ENCODE measurements at places on chromosomes 16 and 17.
A peak's percentile ranks its signal among the peaks of the same experiment; 100 is the strongest.

DNA sequence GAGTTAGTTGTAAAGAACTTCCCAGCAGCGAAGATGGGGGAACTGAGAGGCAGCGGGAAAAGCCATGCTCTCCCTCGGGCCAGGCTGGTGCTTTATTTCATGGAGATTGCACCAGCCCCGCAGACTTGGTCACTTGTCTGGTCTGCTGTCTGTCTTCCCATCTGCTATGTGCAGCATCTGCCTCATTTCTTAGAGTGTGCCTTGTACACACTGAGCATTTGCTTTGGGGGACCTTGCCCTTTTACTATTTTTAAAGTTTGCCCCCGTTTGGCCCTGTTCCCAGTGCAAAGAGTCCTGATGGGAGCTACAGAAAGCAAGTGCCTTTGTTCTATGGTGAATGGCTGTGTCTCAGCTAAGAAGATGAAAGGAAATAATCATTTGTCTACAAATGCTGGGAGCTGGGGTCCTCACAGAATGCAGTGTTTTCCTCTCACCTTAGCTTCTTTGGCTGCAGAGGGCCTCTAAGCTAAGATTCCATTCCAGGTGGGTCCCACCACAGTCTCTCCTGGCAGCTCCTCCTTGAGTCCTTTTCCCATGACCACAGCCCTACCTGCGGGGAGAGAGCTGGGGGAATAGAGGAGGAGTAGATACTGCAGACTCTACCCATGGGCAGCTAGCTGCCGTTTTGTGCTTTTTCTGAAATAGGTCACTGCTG, 25.1 kb upstream of the CNOT1 start:
- DNase-seq = no peak

DNA sequence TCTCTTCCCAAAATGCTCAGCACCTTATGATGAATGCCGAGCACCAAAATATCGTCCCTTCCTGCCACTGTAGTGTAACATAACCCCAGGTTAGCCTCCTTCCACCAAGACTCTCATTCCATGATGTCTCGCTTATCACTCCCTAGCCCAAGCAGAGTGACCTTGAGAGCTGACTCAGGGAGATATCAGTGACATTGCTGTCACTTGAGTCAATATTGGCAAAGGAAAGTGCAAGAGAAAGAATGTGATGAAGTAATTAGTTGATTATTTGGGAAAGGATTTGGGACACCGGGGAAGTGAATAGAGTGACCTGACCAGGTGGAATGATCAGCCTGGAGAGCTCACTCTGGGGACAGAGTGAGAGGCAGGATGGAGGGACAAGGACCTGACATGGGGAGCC, 2.6 kb upstream of the ANKFN1 start:
- no peak for DNase-seq

DNA sequence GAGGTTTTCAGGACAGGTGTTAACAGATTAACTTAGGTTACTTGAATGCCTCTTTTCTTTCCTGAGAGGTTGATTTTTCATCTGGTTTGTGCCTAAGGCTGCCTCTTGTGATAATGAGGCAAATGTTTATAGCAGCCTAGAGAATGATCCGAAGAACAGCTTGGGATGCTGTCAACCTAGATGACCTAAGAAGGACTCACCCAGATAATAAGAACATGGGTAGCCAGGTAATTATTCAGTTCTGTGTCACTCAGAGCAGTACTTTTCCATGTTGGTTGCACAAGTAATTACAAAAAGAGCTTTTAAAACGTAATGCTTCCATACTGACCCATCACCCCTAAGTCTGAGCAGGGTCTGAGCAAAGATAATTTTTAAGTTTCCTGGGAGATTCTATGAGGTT, 60.3 kb downstream of the CHD9 start:
- no peak for DNase-seq

DNA sequence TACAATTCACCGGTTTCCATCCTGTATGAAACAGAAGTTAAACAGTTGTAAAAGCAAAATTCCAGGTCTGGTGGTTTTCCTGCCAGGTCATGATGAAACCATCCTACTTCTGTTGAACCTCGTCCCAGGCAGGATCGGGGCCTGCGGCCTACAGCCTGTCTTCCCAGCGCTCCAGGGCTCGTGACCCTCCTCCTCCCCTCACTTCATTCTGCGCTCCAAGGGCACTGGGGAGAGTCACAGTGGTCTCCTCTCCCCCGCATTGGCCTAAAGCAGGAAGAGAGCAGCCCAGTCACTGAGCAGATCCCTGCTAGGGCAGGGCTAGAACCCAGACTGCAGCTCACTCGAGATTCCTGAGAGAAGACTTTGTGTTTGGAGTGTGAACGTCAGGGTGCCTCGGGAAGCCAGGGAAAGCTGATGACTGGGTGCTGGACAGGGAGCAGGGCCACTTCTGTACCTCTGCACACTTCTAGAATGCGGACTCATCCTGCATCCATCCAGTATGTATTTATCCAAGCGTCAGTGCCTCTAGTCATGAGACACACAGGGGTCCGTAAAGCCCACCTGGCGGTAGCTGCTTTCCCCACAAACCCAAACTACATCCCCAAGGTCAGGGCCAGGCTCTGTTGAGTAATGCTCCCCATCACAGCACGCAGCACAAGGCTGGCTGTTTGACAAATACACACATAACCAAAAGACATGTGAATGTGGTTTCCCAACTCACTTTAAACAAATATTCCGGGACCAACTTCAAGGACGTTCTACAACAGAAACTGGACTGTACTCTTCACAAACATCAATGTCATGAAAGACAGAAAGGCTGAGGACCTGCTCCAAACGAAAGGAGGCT, 1.7 kb upstream of the ITGAE start:
- no peak for DNase-seq

DNA sequence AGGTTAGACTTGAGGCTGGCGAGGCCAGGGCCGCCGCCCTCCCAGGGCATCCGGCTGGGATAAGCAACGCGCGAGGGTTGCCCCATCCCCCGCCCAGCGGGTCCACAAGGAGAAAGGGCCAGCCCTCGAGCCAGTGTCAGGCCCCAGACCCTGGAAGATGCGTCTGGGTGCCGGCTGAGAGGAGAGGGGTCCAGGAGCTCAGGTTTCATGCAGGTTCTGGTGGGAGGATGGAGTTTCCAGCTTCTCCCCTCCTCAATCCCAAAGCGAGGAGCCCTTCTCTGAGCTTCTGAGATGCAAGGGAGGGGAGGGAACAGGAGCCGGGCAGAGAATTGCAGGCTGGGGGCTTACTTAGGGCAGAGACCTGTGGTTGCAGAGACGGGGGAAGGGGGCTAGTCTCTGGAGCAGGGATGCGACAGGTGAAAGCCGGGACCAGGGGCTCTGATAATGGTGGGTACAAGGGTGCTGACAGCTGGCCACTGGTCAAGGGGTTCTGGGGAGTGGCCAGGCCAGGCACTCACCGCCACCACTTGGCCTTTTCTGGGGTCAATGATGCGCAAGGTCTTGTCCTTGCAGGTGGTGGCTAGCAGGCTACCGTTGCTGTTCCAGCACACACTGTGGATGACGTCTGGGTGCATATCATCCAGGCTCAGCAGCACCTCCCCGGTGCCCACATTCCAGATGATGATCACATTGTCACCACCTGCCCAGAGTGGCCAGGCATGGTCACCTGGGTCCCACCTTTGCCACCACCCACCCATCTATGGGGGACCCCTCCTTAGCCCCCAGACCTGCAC, 4.2 kb downstream of the CORO6 start:
- DNase-seq = no peak

DNA sequence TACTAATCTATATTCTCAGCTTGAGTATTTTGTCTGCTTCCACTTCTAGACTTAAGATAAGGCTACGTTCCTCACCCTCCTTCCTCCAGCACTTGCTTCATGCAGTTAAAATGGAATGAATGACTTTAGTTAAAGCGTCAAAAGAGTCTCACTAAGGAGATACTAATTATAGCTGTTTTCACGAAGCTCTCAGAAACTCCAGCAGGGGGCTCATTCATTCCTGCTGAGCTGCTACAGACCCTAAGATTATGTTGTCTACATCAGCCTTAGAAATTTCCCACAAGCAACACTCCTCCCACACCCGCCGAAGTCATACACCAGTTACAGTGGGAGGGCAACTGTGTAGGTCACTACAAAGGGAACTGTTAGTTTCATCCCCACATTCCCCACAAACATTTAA, 57.0 kb upstream of the KIFC3 start:
- no peak for DNase-seq

DNA sequence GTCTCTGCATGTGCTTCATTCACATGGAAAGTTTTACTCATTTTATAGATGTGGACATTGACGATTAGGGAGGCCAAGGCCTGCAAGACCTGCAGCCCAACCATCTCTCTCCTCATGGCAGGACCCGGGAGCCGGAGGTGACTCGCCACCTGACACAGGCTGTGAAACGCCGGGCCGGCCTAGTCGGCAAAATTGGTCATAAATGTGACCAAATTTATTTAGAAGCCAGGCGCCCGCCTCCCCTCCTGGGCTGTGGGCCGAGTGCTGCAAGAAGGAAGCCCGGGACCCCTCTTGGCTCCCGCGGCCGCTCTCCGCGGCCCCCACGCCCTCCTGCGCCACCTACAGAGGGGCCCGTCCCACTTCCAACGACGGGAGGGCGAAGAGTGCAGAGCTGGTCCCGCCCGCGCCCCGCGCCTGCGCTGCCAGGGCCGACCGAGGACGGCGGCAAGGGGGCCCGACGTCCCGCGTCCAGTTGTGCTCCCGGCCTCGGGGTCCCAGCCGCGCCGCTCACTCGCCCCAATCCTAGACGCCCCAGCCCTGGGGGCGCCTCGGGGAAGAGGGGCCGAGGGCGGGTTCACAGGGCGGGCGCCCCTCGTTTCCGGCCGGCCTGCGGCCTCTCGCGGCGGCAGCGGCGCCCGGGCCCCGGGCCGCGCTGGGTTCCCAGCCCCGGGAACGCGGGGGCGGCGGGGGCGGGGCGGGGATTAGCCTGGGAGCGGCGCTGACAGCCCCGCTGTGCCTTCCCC, 47.5 kb downstream of the WNT3 start:
- no peak for DNase-seq

DNA sequence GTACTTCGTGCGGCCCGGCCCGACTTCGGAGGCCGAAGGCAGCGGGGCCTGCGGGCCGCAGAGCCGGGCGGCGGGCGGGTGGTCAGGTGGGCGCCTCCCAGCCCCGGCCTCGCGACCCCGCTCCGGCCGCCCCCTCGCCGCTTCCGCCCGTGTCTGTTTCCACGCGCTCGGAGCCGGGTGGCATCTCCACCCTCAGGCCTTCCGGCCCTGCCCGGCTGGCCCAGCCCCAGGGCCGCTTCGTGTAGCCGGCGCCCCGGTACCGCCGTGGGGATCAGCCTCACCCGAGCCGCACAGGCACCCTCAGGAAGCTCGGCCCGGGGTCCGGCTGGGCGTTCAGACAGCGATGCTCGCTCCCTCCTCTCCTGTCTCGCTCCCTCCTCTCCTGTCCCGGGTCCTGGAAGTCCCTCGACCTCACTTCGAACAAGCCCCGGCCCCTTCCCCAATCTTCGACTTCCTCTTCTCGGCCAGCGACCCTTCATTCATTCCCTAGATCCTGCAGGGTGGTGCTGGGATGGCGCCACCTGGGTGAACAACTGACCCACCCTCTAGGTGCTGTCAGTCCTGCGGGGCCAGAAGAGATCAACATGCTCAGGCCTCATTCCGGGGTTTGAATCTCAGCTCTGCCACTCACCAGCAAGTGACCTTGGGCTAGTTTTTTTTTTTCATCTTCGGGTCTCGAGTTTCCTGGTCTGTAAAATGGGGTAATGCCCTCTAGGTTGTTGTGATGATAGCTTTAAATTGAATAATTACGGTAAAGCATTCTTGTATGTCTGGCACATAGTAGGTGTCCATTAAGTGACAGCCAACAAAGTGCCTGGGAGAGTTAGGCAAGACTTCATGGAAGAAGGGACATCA, 610 bp downstream of the VPS4A start:
- DNase-seq = peak; percentile 29

- no peak for DNase-seq
Measured at GRCh38 chr17:28973425-28973824, 22.1 kb upstream of the PHF12 start.

DNA sequence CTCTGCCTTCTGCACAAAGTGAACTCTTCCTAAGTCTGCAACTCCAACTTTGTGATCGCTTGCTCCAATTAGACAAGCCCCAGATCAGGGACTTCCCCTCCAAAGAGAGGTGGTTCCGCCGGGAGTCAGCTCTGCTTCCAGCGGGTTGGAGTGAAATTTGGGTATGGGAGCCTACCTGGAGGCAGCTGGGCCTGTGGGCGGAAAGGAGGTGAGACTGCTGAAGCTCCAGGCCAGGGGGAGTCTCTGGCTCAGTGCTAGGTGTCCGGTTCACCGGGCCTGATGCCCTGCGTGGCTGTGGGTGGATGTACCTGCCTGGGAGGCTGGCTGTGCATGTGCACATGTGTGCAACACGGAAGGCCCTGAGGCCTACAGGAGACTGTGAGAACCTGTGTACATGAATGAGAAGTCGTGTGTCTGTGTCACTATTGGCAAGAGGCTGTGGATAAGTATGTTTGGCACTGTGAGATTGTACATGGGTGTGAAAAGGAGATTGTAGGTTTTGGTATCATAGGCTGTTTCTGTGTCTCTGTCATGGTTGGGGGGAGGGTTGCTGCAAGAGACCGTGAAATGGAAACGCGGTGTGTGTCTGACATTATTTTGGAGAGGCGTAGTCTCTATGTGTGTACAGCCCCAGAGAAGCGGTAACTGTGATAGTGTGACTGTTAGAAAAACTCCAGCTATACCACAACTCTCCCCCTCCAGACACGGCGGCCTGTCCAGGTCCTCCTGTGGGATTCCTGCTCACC, 4.2 kb downstream of the LHX1 start:
- DNase-seq = no peak

DNA sequence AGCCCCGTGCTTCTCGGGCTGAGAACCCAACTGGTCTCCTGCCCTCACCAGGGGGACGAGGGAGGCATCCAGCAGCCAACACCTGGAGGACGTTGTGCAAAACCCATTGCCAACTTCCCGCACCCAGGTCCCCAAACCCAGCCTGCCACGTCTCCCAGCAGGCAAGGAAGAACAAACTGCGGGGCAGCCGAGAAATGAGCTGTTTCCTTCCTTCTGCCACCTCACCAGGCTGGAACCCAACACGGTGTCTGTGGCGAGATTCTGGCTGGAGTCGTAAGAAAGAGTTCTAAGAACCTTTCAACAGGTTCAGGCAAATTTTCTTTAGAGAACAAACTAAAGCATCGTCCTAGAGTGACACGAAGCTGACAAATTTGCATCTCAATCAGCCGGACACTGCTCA, 3.6 kb downstream of the SLC43A2 start:
- no peak for DNase-seq

- peak; percentile 80 for DNase-seq
Measured at GRCh38 chr16:81745704-81746558, 33.2 kb upstream of the PLCG2 start.
